ENCODE measurements at places on chromosomes 13 and 19.
A peak's percentile ranks its signal among the peaks of the same experiment; 100 is the strongest.

DNA sequence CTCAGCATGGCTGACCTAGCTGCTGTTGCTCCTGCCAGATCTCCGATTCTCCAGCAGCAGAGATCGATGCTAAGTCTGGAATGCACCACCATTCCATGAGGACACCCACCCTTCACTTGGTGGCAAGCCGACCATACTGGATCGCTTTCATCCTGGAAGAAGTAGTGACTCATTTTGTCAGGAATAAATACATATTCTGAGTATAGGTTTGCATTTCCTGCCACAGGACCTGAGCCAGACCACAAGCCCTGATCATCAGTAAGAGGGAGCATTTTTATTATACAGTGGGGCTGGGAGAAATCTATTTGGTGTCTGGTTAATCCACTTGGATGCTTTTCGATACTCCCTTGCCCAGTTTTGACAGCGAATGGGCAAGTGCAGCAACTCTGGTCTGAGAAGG lies 10.9 kb upstream of the KCTD15 start:
- no peak for DNase-seq

- no peak for DNase-seq
These were observed 361.0 kb downstream of the FGF14 start for GRCh38 chr13:102040812-102041211.

DNA sequence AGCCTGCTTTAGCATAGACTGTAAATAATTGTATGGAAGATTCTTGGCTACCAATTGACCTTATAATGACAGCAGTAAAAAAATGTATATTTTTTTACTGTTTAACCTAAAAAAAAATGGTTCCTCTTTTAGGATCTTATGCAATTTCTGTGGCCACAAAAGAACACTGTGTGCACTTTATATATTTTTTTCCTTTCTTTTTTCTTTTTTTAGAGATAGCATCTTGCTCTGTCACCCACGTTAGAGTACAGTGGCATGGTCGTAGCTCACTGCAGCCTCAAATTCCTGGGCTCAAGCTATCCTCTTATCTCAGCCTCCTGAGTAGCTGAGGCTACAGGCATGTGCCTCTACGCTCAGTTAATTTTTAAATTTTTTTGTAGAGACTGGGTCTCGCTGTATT lies 6.1 kb downstream of the FLT3 start:
- DNase-seq, result no peak

- no peak for DNase-seq
These were observed 190.9 kb downstream of the KLF12 start for GRCh38 chr13:73943137-73943964.

- DNase-seq, result no peak
These were observed 36.4 kb upstream of the IGSF23 start for GRCh38 chr19:44576843-44577565.

DNA sequence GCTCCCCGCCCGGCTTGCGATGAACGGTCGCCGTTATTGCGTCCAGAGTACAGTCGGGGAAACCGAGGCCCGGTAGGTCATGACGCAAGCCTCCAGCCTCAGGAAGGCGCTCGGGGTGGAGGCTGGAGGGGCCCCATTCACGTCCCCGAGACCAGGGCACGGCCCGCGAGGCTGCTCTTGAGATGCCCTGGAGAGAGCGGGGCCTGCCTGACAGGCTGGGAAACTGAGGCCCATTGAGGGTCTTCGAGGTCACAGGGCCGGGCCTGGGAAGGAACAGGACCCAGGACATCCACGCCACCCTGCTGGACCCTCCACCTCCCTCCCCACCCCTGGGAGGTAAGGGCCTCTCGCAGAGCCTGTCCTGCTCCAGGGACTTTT lies 367 bp downstream of the NDUFS7 start:
- DNase-seq, result no peak

DNA sequence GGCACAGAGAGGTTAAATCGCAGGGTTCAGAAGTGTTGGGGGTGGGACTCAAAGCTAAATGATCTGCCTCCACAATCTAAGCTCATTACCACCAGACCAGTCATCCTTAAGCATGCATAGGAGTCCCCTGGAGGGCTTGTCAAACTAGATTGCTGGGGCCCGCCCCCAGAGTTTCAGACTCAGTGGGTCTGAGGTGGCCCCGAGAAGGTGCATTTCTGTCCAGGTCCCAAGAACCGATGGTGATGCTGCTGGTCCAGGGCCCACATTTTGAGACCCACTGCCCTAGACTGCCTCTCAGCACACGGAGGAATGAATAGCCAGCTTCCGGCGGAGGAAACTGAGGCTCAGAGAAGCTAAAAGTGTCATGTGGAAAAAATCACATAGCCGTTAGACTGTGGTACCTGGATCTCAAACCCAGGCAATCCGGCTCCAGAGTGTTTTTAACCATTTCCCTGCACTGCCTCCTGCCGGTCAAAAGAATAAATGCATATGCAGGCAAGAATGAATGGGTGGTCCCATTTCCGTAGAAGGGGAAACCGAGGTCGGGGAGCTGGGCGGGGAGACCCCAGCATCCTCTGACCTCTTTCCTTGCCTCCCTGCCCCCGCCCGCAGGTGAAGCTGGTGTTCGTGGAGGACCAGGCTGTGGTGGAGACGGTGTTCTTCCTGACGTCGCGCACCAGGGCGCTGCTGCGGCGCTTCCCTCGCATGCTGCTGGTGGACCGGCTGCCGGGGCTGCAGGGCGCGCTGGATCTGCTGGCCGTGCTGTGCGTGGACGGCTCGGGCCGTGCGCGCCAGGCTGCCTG lies 23.8 kb downstream of the ZSWIM9 start:
- peak; percentile 48 for DNase-seq

DNA sequence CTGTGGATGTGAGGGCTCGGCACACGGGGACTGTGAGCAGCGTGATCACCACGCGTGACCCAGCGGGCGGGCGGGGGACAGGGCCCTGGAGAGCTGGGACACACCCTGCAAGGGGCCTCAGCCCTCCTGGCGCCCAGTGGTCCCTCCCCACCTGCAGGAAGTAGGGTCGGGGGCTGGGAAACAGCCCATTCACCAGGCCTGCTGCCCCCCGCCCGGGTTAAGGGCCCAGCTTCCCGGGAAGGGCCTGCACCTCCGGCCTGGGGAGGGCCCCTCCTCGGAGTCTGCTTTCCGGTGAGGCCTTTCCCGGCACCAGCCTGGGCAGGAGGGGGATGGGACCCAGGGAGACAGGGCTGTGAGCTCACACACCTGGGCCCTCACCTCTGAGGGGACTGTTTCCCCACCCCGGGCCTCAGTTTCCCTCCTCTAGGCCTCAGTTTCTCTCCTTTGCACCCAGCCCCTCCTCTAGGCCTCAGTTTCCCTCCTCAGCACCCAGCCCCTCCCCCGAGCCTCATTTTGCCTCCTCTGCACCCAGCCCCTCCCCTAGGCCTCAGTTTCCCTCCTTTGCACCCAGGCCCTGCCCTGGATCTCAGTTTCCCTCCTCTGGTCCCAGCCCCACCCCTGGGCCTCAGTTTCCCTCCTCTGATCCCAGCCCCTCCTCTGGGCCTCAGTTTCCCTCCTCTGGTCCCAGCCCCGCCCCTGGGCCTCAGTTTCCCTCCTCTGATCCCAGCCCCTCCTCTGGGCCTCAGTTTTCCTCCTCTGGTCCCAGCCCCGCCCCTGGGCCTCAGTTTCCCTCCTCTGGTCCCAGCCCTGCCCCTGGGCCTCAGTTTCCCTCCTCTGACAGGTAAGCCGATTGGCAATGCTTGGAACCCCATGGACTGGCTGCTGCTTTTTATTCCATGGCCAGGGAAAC lies 1.9 kb upstream of the MADCAM1 start:
- no peak for DNase-seq

DNA sequence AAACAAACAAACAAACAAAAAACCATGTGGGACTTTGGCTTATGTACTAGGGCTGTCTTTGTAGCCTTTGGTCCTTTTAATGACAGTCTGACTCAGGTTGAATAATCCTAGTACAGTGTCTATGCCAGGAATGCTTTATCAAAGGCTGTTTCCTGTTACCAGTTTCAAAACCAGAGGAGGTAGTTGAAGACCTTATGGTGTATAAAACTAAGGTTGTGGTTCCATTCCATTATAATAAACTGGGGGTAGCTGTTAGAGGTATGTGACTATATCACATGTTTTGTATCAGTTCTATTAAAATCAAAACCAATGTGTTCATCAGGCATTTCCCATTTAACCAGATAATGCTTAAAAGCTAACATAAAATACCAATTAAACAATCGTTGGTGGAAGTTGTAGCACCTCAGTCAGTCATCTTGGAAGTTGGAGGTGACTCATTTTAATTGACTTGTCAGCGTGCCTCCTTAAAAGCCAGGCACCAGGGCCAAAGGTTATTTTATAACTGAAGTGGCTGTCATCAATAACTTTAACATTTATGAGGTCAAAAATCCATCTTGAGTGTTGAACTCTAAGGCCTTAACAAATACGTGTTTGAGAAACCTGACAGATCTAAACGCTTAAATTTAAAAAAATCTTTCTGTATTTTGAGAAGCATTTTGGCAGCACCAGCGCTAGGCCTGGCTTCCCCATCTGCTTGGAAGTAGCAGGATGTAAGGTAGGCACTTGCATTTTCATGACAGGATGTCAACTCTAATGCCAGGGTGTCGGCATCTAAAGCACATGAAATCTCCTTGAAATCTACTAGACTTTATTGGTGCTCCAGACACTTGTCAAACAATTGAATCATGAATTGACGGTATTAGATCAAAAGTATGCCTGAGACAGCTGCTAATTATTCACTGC lies 162.5 kb downstream of the LMO7 start:
- no peak for DNase-seq

GRCh38 chr19:23972161-23972560 lies 57.5 kb downstream of the ZNF726 start:
- no peak for DNase-seq
